Hematopoietic multipotent progenitor cell treated with erythropoietin and hydrocortisone succinate and interleukin-3 and kit ligand, for 15 days (in vitro differentiated cells): ENCODE measurements at places on chromosomes 4 and X.

GRCh38 chr4:186844059-186844681 is 120.5 kb upstream of the FAT1 start:
- no peak for DNase-seq

DNA sequence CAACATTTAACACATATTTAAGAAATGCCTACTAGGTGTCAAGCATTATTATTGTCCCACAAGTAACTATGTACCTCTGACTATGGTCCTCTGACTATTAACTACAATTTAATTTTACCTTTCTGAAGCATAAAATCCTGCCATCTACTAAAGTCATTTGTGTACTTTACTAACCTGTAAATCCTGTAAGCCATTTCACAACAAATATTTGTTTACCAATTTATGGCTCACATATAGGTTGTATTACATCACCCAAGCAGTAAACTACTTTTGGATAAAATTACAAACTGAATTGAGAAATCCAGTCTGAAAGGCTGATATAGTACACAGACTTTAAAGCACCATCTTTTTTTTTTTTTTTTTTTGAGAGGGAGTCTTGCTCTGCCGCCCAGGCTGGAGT is 43.8 kb downstream of the CNGA1 start:
- no peak for DNase-seq

DNA sequence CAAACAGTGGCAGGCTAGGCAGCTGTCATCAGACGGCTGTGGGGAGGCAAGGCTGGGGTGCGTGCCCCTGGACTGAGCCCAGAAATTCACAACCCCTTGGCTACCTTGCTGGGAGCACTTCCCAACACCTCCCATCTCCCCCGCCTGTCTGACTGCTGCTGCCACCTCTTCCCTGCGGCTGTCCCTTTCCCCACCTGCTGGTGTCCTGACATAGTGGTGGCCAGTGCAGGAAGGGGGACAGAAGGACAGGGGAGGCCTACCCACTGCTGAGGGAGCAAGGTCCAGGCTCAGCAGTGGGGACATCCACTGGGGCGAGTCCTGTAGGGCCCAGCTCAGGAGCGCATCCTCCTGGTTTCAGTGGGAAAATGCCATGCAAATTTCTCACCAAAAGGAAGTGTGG is 3.4 kb downstream of the ABCD1 start:
- no peak for DNase-seq

GRCh38 chrX:44873415-44874276 is 658 bp downstream of the KDM6A start:
- peak; percentile 54 for DNase-seq

DNA sequence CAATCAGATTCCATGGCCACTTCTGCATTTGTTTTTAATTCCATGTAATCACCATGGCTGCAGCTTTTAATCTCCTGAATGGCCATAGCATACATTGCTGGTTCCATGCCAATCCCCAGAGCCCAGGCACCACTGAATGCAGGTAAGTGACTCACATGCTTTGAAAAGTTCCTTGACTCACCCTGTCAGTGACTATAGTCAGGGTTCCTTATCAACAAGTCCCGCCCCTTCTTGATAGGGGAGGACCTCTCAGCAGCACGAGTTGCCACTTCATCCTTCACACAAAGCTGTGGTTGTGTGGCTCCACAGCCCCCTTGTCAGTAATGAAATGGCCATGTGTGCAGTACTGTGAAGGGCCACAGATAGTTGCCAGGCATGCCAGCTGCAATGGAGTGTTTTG is 516.6 kb downstream of the PPARGC1A start:
- DNase-seq = no peak

GRCh38 chr4:141058591-141059512 is 74.4 kb downstream of the RNF150 start:
- DNase-seq = no peak

- no peak for DNase-seq
Measured at GRCh38 chr4:55503169-55503568, 43.5 kb downstream of the CLOCK start.

DNA sequence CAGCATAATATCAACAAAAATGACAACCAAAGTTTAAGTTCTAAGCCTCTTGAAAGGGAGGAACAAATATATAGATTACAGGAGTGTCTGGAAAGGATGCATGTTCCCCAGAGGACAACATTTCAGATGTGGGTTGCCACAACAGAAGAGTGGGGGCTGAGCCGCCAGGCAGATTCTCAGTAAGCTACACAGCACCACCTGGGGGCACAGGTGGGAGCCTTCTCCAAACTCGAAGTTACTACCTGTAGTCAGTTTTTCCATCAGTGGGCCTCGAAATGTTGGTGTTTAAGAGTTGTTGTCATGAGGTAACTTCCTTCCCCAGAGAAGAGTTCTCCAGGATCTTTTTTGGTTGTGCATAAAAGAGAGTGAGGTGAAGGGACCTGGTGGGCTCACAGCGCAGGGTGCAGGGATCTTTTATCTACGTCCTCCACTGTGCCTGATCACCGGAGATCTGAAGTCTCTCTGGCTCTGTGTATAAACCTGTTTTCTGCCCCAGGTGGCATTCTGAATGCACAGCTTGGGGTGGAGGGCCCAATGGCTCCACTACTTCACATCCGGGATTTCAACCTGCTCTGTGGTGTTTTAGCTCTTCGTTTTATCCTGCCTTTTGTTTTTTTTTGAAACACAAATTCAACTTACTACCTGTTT is 58.4 kb upstream of the STS start:
- DNase-seq = no peak

DNA sequence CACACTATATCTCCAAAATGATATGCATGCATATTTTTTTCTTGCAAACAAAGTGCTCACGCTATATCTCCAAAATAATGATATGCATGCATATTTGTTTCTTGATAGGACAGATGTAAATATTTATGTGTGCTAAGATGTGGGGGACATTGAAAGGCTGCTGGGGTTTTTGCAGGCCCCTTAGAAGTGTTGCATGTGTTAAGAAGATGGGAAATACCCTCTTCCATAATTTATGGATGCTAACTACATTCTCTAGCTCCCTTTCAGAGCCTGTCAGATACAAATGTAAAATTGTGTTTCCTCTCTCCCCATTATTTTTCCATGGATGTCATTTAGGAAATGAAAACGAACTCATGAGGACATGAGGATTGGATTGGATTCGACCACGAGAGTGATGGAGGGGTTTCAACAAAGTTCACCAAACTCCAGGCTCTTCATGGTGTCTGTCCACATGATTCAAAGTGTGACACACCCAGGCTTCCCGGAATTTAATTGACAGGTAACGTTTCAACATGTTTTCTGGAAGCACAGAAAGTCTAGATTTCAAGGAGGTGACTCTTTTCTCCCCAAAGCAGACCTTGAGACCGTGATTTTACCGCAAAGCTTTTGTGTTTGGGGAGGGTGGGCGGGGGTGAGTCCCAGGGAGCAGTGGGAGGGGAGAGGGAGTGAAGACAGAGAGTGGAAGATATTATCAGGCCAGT is 94.4 kb upstream of the CD99 start:
- no peak for DNase-seq

GRCh38 chr4:110510955-110511544 is 35.1 kb downstream of the ENPEP start:
- DNase-seq = peak; percentile 79

- DNase-seq = no peak
Measured at GRCh38 chr4:28225689-28226353, 1365.2 kb downstream of the STIM2 start.

- no peak for DNase-seq
Measured at GRCh38 chr4:80239480-80240150, 26.8 kb upstream of the FGF5 start.

GRCh38 chrX:86047174-86047935 is at the start of gene CHM:
Gene CHM (minus strand): TSS chrX:86047558. CDS start chrX:86047532, 26 bp downstream.
- DNase-seq = peak; percentile 70

GRCh38 chr4:95980877-95981360 is 141.0 kb downstream of the PDHA2 start:
- DNase-seq = no peak

GRCh38 chr4:25908491-25908901 is 5.5 kb upstream of the SMIM20 start:
- no peak for DNase-seq

GRCh38 chr4:170026253-170027021 is at the start of gene MFAP3L:
Gene MFAP3L (minus strand): TSS chr4:170026395. CDS start chr4:170005877, 20,518 bp downstream.
- DNase-seq = peak; percentile 88

DNA sequence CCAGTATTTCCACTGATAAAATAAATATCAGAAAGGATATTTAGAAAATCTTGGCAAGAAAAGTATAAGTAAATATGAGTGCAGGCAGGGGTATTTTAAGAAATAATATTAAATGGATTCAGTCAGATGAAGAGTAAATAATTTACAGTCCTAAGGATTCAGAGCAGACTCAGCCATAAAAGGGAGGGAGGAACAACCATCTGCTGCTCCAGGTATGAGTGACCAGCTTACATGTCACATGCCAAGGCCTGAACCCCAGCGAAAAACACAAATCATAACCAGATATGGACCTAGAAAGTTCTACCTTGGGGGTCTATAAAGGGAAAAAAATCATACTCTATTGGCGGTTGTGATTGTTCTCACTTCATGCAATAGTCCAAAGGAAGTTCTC is 166.8 kb downstream of the COL4A6 start:
- DNase-seq = no peak

DNA sequence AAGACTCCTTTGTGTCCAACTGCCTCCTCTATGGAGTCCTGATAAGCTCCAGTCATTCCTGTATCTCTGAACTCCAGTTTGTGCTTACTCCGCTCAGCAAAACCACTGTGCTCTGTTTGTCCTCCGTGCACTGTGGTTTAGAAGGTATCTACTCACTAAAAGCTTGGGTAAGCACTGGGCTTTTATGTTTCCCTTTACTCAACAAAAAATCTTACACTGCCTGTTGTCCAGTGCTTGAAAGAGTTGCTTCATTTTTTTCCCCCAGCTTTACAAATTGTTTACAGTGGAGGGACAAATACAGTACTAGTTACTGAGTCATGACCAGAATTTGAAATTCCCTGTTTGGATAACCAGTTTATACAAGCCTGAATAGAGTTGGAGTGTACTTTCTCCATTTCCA is 545.3 kb upstream of the FAT1 start:
- DNase-seq = no peak

DNA sequence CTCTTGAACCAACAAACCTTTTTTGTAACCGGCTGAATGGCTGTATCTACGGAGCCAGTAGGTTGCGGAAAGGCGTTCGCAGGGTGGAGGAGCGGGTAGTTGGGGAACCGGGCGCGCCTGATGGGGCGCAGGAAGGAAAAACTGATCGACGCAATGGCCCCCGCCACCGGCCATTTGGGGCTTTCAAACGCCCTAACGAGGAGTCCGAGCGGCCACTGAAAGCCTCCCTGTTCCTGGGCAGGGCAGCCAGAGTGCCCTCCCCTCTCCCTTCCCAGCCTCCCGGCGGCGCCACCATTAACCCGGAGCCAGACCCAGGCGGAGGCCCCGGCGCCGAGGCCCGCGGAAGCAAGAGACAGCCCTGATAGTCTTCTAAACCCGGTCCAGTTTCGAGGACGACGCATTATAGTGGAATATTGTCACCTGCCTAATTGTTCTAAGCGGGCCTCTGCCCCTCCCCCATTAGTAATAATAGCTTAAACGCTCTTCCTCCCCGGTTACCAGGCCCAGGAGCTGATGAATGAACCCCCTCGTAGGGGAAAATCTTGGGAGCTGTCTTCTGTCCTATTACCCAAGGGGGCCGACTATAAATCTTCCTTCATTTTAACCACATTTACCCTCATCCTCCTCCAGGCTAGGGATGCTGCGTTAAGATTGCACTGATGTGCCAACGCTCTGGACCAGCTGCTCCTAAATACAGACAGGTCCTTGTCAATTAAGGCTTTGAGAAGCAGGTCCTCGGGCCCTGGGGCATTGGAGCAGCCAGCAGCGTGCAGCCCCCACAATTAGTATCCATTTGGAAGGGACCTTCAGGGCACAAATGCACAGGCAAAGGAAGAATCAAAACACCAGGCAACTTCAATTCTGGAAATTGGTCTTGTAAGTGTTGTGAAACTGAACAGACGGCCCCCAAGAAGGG is 61.6 kb upstream of the TMEM33 start:
- DNase-seq = no peak

DNA sequence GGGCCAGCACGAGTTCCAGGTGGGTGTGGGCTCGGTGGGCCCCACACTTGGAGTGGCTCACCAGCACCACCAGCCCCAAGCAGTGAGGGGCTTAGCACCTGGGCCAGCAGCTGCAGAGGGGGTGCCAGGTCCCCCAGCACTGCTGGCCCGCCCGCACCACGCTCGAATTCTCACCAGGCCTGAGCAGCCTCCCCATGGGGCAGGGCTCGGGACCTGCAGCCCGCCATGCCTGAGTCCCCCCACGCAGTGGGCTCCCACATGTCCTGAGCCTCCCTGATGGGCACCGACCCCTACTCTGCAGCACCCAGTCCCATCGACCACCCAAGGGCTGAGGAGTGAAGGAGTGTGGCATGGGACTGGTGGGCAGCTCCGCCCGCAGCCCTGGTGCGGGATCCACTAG is 593.4 kb downstream of the GABRG1 start:
- DNase-seq = no peak

- no peak for DNase-seq
Measured at GRCh38 chr4:158781963-158782362, 13.1 kb downstream of the FNIP2 start.

GRCh38 chr4:80195441-80196140 is 1.7 kb upstream of the PRDM8 start:
- no peak for DNase-seq

- DNase-seq = no peak
Measured at GRCh38 chrX:149630681-149631233, 835 bp downstream of the TMEM185A start.

GRCh38 chr4:169120624-169121023 is 110.6 kb upstream of the CBR4 start:
- DNase-seq = no peak

GRCh38 chr4:2241003-2241402 is 918 bp downstream of the HAUS3 start:
- no peak for DNase-seq

GRCh38 chr4:139024686-139025085 is 9.1 kb downstream of the NOCT start:
- DNase-seq = no peak

- no peak for DNase-seq
Measured at GRCh38 chrX:115713460-115713859, 152.5 kb downstream of the PLS3 start.

- no peak for DNase-seq
Measured at GRCh38 chr4:150033901-150034300, 44.3 kb upstream of the DCLK2 start.

DNA sequence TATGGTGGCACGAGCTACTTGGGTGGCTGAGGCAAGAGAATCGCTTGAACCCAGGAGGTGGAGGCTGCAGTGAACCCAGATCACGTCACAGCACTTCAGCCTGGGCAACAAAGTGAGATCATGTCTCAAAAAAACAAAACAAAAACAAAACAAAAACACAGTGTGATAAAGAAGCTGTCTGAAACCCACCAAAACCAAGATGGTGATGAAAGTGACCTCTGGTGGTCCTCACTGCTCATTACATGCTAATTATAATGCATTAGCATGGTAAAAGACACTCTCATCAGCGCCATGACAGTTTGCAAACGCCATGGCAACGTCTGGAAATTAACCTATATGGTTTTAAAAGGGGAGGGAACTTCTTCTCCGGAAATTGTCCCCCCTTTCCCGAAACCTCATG is 29.4 kb upstream of the OPHN1 start:
- DNase-seq = peak; percentile 45

- no peak for DNase-seq
Measured at GRCh38 chrX:129695937-129696336, 41.2 kb upstream of the APLN start.

GRCh38 chr4:41550308-41550707 is 12.4 kb downstream of the LIMCH1 start:
- no peak for DNase-seq
